Endothelial cell of coronary artery (primary cell): ENCODE measurements at places on chromosomes 11 and 22. TPM values are rescaled to one million over a fixed set of nuclear protein-coding genes. Genes with fewer than 3 reads are reported as not detected.

Gene SLC17A6
- not detected in 2 replicates for total RNA-seq

Gene DDX6
- total RNA-seq: 112 and 118 TPM in 2 replicates

Gene GRAP2
- under 0.01 and 0.45 TPM in 2 replicates for total RNA-seq

Gene CDC42BPG
- 0.09 and 0.18 TPM in 2 replicates for total RNA-seq

Gene DNAJB7
- not detected in 2 replicates for total RNA-seq

Gene DGCR6
- 0.66 and 0.90 TPM in 2 replicates for total RNA-seq

Gene OR4A16
- not detected in 2 replicates for total RNA-seq

Gene CD248
- under 0.01 and 1.1 TPM in 2 replicates for total RNA-seq
